ENCODE measurements at places on chromosomes 3 and 15.

- no peak for DNase-seq
Observed at GRCh38 chr3:51703761-51704510, 2.9 kb upstream of the GRM2 start.

DNA sequence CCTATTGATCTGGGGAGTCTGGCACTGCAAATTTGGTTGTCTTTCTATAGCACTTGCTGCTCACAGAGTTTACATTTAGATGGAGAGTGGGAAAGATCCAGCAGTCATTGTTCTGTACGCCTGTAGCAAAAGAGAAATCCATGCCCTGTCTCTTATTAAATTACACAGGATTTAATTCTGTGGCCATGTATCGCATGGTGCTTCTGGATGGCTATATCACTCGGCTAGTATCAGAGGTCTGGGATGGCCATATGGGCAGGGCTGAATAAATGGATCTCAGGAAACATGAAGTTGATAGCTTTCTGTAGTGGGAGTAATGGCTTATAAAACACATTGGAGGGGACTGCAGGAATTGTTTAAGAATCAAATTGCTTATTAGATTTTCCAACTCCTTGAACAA, 325.8 kb upstream of the DPH6 start:
- no peak for DNase-seq

DNA sequence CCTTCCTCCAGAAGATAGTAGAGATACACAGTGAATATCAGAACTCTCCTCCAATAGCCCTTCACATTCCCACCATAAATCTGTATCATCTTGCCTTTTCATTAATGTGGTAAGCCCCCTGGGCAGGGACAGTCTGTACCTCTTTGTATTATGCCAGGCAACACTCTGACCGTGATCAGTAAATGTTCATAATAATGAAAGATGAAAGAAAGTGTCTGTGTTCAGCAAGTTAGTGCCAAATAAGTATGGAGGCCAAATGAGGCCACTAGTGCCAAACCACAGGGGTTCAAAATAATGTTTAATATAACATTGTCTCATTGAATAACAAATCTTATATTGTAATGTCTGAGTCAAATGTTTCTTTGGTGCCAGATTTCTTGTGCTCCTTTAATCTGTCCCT, 104.3 kb downstream of the CMSS1 start:
- no peak for DNase-seq

DNA sequence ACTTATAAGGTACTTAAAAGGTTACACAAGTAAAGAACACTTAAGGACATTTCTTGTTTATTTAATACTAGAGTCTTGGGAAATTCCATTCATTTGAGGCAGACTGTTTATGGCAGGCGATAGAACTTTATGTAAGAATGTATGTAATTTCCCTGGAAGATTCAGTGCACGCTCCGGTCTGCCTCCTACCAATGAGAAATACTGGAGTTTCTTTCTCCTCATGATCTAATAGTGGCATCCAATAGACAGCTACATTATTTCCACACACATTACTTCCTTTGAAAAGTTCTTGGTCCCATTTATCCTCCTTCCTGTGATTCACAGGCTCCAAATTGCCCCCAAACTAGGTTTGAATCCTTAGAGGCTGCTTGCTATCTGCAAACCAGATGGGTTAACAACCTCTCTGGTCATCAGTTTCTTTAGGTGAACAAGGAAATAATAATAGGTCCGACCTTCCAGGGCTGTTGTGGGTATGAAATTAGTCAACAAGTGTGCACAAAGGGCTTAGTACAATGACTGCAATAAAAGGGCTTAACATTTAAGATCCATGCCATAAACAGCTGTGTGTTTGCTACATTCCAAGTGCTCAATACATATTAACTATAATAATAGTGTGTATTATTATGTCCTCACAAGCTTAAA, 30.7 kb downstream of the EIF4E3 start:
- DNase-seq = no peak

- DNase-seq = peak; percentile 30
Observed at GRCh38 chr15:52100807-52101442, 11.7 kb downstream of the BCL2L10 start.

DNA sequence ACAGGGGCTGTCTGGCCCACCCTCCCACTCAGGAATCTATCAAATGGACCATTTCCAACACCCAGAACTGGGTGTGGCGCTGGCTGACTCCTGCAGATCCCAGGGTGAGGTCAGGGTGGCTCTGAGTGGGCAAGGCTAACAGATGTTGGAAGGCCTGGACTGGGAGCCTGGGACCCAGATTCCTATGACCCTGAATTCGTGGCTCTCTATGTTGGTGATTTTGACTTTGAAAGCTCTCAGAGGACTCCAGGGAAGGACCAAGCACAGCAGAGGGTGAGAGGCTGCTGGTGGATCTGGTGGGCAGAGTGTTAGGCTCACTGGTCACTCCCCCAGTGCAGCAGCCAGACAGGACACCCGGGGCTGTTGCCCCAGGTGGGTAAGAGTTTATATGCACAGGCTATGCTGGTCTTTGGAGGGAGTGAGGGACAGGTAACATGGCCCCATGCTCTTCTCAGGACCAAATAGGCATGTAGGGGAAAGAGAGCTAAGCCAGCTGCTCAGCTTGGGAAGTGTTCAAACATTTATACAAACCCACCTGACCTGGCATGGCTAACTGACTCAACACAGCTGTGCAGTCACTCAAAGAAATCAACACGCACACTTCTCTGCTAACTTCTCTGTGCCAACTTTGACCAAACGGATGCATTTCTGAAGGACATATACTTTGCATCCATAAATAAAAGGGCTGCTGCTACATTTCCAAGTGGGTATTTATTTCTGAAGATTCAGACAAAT, 62.6 kb upstream of the RAB6B start:
- DNase-seq = no peak

DNA sequence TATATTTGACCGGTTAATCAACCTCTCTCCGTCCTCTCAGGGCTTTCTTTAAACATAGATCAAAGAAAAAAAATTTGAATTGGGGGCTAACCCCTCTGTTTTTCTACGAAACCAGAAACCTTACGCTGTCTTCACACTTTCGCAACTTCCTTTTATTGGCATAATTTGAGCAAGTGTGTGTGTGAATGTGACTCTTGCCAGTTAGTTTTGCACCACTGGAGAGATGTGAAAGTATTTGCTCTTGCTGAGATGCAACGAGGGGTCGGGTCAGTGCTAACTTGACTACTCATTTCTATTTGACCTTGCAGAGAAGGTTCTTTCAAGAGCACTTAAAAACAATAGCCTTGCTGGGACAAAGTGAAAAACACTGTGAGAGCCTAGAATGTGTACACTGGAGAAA, 81.2 kb downstream of the FAM43A start:
- DNase-seq = no peak

DNA sequence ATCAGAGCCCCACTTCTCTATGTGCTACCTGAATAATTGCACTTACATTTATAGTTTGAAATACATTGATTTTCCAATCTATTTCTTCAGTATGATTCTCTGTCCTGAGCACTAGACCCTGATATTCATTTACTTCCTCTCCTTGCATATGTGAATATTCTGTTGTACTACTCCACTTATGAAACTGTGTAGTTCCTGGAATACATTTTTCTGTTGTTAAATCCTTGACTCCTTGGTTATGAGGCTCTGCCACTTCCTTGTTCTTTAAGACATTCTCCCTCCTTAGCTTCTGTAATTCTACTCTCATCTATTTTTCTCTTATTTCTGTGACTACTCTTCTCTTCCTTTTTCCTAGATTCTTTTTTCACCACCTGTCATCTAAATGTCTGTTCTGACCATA, 12.9 kb upstream of the MGA start:
- no peak for DNase-seq

GRCh38 chr3:133293397-133294110, 106.3 kb upstream of the BFSP2 start:
- no peak for DNase-seq

DNA sequence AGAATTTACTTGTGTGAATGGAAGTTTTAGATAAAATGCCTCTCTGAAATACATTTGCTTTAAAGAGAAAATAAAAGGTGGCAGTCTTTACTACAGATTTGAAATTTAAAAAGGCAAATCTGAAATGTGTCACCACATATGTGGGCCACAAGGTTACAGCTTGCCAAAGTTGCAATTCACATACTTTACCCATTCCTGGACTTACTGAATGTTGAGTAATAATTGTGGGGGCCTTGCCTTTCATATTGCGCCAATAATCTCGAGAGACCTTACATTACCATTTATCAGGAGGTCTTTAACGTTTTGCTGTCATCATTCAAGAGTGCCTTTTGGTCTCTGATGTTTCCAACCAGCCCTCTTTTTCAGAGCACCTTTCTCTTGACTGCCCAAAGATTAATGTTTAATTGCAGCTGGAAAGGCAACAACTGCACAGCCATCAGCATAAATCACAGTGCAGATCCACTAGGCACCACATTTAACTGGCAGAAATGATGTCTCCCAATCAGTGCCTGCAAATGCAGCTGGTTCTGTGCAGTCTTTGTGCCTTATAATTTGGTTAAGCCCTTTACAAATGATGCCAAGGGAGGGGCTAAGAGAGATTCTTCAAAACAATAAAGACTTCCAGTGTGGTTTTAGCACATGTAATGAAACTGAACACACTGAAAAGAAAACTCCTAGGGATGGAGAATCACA, 206.8 kb downstream of the MAGI1 start:
- no peak for DNase-seq

GRCh38 chr3:155024006-155024638, 56.0 kb upstream of the MME start:
- DNase-seq = no peak

- no peak for DNase-seq
Observed at GRCh38 chr15:72515591-72516389, 41.7 kb downstream of the ARIH1 start.

DNA sequence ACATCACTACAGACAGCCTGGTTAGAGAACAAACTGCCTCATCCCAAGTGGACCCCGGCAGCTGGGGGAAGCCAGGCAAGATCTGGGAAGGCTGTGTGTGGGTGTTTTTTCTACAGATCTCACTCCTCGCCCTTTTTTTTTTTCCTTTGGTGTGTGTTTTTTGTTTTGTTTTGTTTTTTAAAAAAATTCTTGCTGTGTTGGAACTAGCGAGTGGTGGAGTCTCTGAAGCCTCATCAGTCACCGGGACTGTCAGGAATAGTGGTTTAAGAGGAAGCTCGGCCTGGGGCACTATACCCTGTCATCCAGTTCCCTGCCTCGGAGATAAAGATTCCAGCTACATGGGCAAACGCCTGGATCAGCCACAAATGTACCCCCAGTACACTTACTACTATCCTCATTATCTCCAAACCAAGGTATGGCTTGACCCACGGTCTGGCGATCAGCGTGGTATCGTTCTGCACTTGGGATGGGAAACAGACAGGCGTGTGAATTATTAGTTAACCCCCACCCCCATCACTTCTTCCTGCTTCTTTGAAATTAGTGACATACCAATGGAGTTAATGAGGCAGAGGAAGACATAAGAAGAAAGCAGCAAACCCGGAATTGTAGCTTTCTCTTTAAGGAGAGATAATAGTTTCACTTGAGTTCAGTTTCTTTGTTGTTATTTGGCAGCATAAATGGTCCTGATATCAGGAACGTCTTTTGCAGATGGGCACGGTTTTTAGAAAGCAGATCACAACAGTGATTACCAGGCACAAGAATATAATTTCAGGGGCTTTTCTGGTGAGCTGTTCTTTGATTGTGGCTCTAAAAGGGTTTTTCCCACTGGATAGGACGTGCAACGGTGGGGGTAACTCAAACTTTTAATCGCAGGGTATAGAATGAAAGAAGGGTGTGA, 722 bp downstream of the RBMS3 start:
- no peak for DNase-seq

DNA sequence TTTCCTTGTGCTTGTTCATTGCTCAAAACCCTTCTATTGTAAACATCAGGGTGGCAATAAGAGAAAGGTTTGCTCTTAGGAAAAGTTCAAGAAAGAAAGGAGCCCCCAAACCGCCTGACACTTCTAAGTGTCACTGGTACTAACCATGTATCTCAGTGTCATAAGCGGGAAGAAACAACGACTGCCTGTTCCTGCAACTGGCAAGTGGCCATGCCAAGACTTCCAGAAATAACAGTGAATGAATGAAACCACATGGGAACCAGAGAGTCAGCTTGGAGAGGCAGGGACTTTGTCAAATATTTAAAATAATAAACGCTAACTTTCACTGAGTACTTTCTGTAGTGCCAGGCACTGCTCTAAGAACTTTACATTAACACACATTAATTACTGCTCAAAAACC, 1.1 kb downstream of the PLSCR2 start:
- peak; percentile 2 for DNase-seq

- no peak for DNase-seq
Observed at GRCh38 chr3:113575206-113575605, 42.9 kb downstream of the SIDT1 start.

DNA sequence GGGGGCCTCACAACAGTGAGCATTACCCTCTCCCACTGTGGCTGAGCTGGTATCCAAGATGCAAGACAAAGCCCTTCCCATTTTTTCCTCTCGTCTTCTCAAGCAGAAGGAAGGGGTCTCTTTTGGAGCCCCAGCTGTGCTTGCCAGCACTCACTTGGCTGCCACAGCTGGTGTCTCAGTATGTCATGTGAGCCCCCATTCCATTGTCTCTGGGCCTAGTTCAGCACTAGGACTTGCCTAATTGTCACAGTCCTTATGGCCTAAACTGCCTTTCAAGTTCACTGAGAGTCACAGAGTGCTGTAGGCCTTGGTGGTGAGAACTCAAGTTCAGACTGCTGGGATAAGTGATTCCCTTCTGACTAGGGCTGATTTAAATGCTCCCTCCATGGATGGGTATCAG, 89.8 kb downstream of the ARHGEF26 start:
- no peak for DNase-seq

DNA sequence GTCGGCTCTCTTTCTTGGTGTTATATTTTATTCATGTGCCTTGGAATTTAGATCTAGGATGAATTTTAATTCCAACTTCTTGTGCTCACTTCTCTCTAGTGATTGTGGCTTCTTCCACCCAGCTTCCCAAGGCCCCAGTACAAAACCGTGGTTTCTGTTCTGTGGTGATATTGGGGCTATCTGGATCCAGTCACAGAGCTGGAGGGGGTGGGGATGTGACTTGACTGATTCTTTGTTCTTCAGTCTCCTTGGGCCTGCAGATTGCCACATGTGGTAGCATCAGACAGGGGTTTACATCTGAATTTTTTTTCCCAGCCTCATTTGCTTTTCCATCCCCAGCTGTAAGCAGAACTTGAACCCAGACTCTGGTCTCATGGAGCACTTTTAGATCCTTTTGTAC, 98.5 kb upstream of the ADAMTSL3 start:
- no peak for DNase-seq

DNA sequence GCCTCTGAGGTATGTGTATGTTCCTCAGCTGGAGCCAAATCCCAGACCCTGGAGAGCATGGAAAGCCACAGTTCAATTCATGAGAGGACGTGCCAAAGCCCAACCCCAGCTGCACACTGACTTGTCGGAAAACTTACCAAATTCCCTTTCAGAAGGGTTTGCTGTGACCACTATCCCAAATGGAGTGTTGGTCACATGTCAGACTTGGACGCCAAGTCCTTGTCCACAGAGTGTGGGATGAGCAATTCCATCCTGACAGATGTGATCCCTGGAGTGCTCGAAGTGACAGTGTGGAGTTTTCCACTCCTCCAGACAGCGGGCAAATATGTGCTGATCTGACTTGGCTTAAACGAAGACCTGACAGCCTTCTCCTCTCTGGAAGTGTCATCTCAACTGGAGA, 71.2 kb downstream of the RORA start:
- no peak for DNase-seq

- DNase-seq = no peak
Observed at GRCh38 chr3:173173652-173174051, 32.6 kb upstream of the SPATA16 start.

GRCh38 chr3:138103466-138103865, 11.9 kb downstream of the DZIP1L start:
- DNase-seq = no peak

Data from SHP77 (cell line).